Dermis microvascular lymphatic vessel endothelial cell (primary cell): ENCODE measurements at places on chromosomes 16 and 17.

- DNase-seq, result no peak
Measured at GRCh38 chr16:5982979-5983378, 885.4 kb upstream of the EEF2KMT start.

DNA sequence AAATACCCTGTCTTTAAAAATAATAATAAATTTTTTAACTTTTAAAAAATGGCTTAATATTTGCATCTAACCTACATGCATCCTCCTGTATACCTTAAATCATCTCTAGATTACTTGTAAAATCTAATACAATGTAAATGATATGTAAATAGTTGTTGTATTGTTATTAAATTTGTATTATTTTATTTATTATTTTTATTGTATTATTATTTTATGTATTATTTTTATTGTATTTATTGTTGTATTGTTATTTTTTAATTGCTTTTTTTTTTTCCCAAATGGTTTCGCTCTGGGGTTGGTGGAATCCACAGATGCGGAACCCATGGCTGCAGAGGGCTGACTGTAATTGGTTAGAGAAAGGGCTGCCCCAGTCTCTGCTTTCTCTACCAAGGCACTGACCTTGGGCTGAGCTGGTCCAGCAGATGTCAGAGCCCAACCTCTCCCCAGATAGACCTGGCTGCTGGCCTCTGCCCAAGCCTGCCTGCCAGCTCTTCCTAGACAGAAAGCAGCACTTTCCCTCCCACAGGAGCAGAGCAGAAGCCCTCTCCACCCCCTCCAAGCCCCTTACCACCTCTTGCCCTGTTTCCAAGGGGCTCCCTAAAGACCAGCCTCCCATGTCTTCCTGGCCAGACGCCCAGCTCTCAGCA, 183.8 kb downstream of the GSG1L start:
- DNase-seq, result no peak

- no peak for DNase-seq
Measured at GRCh38 chr16:6377956-6378355, 954.7 kb upstream of the RBFOX1 start.

GRCh38 chr17:40560592-40561293, 4.5 kb downstream of the CCR7 start:
- DNase-seq, result no peak

GRCh38 chr16:85660843-85661739, 27.7 kb downstream of the GINS2 start:
- DNase-seq, result no peak

DNA sequence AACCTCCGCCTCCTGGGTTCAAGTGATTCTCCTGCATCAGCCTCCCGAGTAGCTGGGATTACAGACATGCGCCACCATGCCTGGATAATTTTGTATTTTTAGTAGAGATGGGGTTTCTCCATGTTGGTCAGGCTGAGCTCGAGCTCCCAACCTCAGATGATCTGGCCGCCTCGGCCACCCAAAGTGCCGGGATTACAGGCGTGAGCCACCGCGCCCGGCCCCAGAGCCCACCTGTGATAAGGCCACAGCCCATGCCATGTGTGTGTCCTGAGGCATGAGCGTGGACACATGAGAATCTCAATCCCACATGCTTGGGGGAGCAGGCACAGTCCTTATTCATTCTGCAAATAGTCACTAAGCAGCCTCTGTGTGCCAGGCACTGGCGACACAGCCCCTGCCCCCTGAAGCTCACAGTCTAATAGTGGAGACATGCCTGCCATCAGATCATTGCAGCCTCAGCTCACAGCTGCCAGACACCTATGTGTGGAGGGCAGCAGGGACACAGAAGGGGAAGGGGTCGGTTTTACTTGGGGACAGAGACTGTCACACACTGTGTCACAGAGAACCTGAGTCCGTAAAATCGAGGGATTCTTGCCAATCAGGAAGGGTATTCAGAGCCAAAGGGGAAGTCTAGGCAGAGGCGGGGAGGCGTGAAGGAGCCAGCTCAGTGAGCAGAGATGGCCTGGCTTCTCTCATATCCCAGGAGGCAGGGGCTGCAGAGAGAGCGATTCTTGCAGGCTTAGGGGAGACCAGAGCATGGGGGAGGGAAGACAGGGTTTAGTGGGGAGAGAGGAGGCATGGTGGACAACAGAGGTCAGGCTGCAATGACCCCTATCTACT, 9.4 kb upstream of the ABCC3 start:
- no peak for DNase-seq

- DNase-seq, result no peak
Measured at GRCh38 chr16:77963185-77964044, 58.9 kb upstream of the CLEC3A start.

DNA sequence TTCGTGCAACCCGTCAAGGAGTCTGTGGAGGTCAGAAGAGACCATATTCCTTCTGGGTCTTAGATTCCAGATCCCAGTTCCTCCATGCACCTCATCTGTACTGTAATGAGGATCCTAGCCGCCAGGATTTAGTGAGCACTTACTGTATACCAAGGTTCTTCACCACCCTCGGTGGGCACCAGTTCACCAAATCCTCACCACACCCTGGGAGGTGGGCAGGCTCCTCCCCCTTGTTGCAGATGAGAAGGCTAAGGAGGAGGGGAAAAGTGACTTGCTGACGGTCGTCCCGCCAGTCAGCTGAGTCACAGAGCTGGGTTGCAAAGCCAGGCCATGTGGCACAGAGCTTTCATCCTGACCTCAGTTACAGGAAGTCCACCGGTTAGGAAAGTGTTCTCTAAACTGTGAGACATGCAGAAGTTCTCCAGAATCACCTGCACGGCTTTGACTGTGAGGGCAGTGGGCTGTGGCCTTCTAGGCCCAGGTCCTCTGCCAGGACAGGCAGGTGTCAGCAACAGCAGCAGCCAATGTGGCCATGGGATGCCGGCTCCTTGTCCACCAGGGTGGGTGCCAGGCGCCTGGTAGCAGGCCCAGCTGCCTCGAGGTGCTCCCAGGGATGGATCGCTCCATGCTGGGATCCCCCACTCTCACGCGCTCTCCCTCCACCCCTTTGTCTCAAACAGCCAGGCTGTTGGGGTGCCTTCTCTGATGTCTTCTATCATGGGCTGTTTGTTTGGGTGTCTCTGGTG, 240.3 kb upstream of the GSE1 start:
- DNase-seq, result peak; percentile 38

DNA sequence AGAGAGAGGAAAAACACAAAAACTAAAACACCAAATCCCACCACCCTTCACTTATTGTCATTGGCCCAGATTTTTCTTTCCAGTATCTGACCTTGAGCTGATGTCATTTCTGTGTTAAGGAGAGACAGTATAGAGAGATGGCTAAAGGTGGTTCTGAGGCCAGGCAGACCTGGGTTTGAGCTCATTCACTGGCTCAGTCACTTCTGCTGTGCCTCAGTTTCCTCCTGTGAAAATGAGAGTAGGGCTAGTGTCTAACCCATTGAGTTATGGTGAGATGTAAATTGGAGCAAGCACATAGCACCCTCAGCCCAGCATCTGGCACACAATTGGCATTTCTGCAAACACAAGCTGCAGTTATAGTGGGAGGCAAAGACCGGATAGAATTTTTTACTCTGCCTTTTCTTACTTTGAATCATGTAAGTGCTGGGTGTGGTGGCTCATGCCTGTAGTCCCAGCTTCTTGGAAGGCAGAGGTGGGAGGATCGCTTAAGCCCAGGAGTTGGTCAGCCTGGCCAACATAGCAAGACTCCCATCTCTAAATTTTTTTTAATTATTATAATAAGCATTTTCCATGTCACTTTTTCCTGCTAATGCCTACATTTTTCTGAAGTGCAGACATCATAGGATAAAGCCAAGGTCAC, 6.4 kb upstream of the KIFC3 start:
- DNase-seq, result no peak

GRCh38 chr17:52524096-52524637, 365.7 kb upstream of the CA10 start:
- no peak for DNase-seq

DNA sequence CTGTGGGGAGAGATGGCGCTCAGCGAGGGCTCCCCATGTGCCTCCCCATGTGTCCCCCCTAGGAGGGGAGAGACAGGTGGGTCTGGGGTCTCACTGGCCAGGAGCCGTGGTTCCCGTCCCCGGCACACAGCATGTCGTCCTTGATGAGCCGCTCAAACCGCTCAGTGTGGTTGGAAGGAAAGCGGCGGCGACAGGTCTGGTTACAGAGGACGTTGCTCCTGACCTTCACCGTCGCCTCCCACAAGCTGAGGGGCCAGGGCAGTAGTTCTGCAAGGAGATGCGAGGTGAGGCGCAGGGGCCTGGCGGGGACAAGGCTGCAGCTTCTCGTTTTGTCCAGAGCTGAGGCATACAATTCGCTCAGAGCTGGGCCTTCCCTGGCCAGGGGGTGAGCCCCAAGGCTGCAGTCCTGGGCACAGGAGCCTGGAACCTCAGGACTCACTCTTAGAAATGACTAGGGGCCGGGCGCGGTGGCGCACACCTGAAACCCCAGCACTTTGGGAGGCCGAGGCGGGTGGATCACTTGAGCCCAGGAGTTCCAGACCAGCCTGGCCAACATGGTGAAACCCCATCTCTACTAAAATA, 22.8 kb upstream of the UBE2I start:
- DNase-seq, result no peak

GRCh38 chr16:79372503-79373184, 227.9 kb downstream of the MAF start:
- DNase-seq, result no peak

- no peak for DNase-seq
Measured at GRCh38 chr16:8530752-8531384, 59.4 kb downstream of the TMEM114 start.

DNA sequence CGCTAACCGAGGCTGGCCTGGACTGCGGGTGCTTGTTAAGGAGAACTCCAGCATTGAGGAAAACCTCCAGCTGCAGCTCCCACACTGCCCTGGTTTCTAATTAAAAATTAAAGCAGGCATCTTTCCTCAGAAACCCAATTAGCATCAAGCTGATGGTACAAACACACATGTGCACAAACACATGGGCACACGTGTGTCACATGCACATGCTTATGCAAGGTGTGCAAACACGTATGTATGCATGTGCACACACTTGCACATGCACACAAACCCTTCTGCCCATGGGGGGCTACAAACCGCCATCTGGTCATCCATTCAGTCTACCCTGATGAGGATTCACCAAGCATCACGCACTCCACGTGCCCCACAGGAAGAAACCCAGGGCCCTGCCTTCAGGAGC, 182.5 kb downstream of the ZNF423 start:
- no peak for DNase-seq

- DNase-seq, result peak; percentile 9
Measured at GRCh38 chr16:49441366-49441780, 67.8 kb downstream of the C16orf78 start.

DNA sequence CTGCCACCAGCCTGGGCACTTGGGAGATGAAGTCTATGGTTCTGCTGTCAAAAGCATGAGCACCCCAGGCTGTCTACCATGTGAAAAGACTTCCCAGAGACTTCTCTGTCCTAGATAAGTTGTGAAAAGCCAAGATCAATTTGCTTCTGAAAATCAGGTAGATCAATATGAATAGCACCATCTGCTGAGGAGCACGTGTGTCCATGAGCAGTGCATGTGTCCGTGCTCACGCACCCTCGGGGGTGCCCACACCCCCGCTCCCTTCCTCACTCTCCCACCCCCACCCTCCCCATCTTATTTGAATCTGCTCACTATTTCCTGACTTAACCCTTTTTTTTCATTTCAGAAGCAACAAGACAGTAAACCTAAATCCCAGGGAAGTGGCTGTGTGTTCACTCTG, 238.3 kb upstream of the SDK2 start:
- no peak for DNase-seq

DNA sequence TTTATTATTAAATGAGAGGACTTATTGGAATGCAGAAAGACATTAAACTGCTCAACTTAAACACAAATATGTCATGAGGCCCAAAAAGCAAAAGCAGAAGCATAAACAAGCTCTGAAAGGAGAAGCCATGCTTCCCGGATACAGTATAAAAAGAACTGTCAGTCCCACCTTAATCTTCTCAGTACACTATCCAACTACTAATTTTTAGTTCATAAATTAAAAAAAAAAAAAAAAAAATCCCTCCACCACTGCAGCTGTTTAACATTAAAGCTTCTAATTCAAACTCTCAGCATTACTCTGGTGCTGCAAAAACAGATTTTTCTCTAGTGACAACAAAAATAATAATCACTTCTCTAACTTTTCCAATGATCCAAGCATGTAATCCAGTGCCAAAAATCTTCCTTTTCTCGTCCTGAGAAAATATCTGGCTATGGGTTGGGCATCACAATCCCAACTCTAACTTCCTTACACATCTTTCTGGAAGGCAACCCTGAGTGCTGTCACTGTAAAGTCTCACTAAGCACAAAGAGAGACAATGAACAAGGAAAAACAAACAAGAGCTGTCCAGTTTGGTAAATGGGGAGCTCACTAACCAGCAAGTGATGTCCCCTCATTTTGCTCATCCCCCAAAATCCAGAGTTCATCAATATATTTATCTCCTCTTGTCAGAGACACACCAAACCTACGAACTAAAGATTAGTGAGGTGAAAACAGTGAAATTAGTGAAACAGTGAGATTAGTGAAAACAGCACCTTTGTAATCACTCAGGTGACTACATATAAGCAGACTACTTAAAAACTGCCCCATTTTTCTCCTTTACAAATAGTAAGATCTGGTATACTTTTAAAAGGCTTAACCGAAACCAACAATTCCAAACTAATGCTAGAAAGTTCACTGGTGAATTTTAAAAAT, 5.5 kb downstream of the USP32 start:
- no peak for DNase-seq

DNA sequence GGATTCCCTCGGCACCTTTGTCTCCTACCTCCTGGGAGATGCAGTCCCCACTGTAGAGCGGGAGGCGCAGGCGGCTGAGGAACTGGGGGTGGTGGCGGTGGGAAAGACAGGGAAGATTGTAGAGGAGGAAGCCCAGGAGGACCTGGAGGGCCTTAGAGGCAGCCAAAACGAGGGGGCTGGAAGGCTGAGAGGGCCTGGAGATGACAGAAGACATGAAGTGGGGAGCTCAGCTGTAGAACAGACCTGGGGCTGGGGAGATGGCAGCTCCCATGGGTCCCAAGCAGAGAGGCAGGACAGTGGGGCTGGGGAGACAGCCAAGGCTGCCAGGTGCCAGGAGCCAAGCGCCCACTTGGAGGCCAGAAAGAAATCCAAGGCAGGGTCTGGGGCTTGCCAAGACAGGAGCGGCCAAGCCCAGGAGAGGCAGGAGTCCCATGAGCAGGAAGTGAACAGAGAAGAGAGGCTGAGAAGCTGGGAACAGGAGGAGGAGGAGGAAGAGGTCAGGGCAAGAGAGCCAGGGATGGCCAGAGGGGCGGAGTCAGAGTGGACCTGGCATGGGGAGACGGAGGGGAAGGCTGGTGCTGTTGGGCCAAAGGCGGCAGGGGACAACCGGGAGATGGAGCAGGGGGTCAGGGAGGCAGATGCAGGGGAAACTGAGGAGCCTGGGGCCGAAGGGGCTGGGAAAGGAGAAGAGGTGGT, 803 bp downstream of the APOBR start:
- DNase-seq, result no peak

GRCh38 chr16:72246423-72246822, 74.5 kb upstream of the PMFBP1 start:
- no peak for DNase-seq

GRCh38 chr16:70419384-70420327, 19.2 kb downstream of the ST3GAL2 start:
- no peak for DNase-seq

- DNase-seq, result no peak
Measured at GRCh38 chr16:73739049-73739769, 557.4 kb upstream of the PSMD7 start.

GRCh38 chr17:73470316-73470826, 158.6 kb upstream of the CDC42EP4 start:
- no peak for DNase-seq
